Fibroblast of mammary gland (primary cell): ENCODE measurements at places on chromosomes 12 and 14.

DNA sequence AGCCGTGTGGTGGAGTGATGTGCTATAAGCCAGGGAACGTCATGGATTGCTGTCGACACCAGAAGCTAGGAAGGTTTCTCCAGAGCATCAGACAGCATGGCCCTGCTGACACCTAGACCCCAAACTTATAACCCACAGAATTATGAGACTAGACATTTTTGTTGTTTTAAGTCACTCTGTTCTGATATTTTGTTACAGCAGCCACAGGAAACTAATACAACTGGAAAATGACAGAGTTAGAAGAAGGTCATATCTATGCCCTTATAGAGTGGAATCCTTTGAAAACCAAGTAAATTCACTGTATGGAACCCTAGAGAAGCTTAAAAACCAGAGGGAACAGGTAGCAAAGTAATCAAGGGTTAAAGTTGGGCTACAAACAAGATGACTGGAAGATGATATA lies 42.5 kb downstream of the SPTLC2 start:
- no peak for DNase-seq

- peak; percentile 32 for DNase-seq
These were observed 165.1 kb upstream of the ATP2B1 start for GRCh38 chr12:89873745-89874144.

DNA sequence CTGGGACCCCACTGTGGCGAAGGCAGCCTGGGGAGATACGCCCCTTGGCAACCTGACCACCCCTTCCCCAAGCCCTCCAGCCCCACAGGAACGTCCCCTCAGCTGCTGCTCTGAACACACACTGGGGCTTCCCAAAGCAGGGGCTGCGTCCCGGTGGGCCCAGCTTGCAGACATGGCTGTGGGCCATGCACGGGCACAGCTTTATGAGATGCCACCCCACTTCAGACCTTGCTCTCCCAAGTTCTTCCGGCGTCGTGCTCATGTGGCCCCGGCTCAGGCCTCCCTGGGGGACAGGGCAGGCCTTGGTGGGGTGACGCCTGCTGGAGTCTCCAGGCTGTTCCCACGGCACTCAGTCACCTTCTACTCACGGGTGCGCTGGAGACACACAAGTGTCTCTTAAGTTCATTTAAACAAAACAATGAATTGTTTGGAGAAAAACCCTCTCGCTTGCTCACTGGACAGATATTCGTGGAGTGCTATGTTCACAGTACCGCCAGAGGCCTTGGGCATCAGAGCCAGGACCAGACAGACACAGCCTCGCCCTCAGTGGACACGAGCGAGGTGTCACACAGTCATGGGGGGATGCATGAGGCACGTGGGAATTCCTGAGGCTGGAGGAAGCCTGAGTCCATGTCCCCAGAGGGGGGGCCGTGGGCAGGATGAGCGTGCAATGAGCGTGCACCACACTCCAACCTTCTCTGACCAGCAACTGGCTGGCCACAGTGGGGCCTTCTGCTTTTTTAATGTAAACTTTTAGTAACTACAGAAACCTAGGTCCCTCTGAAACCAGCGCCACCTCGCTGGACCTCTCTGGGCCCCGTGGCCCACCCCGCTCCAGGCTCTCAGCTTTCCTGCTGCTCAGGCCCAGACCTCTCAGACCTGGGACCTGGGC lies 4.3 kb downstream of the GALNT9 start:
- no peak for DNase-seq

DNA sequence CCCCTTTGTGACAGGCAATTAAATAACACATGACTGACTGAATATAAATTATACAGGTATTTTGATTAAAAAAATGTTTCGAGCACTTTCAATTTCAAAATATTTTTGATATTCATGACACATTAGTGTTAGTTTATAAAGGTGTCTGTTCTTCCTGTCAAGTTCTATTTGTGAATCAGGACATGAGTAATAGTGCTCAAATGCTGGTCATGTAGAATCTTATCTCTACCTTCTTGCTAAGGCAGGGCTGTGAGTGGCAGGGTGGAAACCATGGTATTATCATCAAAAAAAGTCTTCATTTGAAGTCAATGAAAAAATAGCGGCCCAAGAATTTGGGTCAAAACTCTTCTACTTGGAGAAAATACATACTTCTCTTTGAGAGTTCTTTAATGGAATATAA lies 250.2 kb downstream of the DACT1 start:
- no peak for DNase-seq

DNA sequence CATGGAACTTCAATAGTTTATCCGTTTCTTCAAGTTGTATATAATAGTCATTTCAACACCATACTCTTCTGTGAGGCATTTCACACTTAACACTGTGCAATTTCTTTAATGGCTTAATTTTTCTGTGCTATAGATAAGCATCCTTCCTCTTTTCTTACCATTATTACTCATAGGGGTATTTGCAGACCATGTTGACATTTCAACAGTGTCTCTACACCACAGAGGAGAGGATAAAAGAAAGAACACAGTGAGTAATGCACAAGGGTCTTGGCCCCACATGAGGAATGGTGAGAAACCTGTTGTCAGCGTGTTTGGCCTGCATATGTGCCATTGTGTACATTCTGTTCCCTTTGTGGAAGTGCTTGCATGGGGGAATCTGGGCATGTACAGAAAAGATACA lies 421.5 kb upstream of the MDGA2 start:
- no peak for DNase-seq

- peak; percentile 78 for DNase-seq
These were observed 78.3 kb downstream of the GSC start for GRCh38 chr14:94691660-94692034.

DNA sequence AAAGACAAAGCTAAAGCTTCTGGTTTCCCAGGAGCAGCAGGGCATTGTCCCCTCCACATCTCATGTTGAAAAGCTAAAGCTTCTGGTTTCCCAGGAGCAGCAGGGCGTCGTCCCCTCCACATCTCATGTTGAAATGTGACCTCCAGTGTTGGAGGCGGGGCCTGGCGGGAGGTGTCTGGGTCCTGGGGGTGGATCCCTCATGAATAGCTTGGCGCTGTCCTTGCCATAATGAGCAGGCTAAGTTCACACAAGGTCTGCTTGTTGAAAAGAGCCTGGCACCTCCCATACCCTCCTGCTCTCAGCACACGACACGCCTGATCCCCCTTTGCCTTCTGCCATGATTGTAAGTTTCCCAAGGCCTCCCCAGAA lies 123.7 kb downstream of the PIWIL1 start:
- DNase-seq = no peak

DNA sequence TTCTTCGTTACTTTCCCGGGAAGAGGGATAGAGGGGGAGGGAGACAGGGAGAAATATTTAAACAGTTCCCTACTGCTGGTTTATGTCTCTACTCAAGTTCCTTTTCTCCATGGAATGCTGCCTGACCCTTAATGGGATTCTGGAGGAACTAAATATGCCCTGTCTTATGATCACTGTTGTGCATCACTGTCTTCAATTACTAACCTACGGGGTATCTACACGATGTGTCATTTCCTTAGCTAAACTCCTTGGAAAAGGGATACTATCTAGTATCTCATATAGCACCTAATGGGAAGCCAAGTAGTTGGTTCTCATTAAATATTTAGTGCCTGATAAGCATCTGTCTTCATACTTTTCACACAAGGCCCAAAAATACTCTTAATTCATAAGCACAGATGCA lies 37.5 kb upstream of the FBLN5 start:
- peak; percentile 89 for DNase-seq

GRCh38 chr14:86221000-86221399 lies 691.1 kb downstream of the FLRT2 start:
- DNase-seq = no peak

GRCh38 chr14:92254786-92255185 lies 68.2 kb upstream of the SLC24A4 start:
- DNase-seq = peak; percentile 64

DNA sequence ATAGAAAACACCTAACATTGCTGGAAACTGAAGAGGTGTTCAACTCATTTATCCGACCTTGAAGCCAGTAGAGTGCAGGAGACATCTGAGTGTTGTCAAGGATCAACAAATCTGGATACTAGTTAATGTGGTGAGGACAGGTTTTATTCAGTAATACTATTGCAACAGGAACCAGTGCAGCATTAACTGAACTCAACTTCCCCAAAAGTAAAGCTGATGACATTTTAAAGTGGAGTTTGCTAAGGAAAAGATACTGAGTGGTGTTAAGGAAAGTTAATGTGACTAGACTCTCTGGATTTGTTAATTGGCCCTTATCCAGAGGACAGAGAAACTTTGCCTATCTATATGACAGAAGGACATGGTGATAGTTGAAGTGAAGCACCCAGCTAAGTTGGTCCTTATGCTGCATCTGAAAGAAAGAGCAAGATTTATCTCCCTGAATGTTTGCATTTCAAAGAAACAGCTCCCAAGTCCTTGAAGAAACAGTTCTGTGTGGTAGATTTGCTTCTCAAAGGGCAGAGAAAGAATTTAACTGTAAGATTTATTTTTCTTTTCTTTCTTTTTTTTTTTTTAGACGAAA lies 1.2 kb upstream of the CLEC7A start:
- DNase-seq = no peak

DNA sequence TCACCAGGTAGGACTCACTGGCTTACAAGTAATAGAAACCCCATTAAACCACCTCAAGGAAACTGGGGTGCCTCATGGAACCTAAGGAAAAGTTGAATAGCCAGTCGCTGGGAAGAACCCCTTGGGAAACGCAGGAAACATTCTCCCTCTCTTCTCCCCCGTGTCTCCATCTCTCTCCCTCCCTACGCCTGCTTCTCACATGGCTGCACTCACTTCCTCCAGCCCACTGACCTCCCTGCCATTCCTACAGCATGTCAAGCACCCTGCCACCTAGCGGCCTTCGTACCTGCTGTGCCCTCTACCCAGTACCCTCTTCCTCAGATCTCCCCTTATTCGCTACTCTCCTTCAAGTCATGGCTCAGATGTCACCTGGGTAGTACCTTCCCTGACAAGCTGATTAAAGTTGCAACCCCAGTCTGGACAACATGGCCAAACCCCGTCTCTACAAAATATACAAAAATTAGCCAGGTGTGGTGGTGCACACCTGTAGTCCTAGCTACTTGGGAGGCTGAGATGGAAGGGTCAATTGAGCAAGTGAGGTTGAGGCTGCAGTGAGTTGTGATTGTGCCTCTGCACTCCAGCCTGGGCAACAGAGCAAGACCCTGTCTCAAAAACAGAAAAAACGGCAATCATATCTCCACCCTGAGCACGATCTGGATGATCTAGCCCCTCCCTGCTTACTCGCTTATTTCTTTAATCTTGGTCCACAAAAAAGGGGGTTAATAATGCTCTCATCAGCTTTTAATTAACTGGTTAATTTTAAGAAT lies 6.4 kb upstream of the DTX1 start:
- DNase-seq = no peak

GRCh38 chr12:116434155-116435011 lies 124.8 kb upstream of the MAP1LC3B2 start:
- DNase-seq = peak; percentile 92

DNA sequence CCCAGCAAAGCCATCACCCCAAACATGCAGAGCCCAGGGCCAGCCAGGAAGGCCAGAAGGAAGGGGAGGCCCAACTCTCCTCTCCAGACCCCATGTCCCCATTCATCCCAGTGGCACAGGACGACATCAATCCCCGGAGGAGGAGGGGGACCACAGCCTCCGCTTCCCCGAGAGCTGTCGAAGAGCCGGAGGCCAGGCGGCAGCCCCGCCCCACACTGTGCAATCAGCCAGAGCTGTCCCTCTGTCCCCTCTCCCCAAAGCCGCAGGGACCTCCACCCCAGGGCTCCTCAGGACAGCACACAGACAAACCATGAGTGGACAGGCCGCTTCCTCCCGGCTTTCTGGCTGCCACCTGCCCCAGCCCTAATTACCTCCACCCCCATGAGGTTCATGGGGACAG lies 16.8 kb downstream of the RAB35 start:
- no peak for DNase-seq

GRCh38 chr14:89302396-89302950 lies 114.6 kb downstream of the FOXN3 start:
- no peak for DNase-seq

GRCh38 chr12:130084359-130084758 lies 77.9 kb upstream of the FZD10 start:
- DNase-seq = no peak

DNA sequence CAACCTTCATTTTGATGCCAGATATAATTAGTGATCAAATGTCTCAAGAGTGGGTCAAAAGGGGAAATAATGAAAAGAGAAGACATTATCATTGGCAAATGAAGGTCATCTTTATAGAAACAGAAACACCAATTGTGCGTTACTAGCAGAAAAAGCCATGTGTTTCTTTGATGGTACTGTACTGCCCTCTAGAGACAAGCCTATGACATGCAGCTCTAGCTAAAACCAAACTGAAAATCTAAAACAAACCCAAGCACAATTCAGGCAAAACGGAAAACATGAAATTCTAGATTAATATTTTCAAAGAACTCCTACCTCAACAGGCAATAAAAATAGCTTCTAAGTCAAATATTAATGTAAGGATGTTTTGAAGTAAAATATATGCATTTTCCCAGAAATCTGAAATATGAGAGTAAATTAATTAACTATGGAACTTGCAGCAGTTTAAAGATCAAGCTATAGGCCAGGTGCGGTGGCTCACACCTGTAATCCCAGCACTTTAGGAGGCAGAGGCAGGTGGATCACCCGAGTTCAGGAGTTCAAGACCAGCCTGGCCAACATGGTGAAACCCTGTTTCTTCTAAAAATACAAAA lies 115.4 kb downstream of the KLHL28 start:
- peak; percentile 57 for DNase-seq

DNA sequence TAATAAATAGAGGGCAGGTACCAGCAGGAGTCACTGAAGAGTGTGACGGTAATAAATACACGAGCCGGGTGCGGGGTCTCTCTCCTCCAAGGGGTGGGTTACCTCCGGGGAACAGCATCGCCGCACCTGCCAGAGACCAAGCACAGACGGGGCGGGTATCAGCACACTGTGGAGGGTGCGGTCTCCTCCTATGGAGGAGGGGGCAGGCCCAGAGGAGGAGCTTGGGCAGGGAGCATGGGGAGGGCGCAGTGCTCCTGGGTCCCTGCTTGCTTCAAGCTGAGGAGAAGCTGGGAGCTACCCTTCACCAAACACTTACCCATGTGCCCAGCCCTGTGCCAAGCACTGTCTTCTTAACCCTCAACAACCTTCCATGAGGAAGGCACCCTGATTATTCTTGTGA lies 12.8 kb downstream of the PGF start:
- DNase-seq = no peak

DNA sequence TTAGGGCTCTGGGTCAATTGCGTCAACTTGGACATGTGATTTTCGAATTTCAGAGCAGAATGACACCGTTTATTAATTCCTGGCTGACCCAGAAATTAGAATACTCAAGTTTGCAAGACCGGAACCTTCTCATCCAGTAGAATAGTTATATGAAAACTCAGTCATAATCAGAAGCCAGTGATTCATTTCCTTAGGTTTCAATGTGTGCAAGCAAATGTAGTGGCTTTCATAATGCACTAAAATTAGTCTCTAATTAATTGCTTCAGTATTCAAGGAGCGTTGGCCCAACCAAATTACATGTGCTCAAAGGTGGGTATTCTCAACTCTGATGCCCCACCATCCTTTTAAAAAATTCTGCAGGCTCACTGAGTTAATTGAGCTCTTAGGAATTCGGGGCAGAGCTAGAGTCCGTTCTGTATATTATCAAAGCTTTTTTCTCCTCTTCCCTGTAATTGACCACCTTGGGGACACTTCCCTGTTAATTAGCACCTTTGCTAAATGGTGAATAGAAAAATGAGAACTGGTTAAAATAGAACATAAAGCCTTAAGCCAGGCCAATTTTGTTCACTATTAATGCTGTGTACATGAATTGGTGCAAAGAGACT lies 55.4 kb downstream of the DAO start:
- no peak for DNase-seq
